ENCODE measurements at places on chromosomes 2 and 18. TPM values are rescaled to one million over a fixed set of nuclear protein-coding genes. Genes with fewer than 3 reads are reported as not detected.
A peak's percentile ranks its signal among the peaks of the same experiment; 100 is the strongest.

DNA sequence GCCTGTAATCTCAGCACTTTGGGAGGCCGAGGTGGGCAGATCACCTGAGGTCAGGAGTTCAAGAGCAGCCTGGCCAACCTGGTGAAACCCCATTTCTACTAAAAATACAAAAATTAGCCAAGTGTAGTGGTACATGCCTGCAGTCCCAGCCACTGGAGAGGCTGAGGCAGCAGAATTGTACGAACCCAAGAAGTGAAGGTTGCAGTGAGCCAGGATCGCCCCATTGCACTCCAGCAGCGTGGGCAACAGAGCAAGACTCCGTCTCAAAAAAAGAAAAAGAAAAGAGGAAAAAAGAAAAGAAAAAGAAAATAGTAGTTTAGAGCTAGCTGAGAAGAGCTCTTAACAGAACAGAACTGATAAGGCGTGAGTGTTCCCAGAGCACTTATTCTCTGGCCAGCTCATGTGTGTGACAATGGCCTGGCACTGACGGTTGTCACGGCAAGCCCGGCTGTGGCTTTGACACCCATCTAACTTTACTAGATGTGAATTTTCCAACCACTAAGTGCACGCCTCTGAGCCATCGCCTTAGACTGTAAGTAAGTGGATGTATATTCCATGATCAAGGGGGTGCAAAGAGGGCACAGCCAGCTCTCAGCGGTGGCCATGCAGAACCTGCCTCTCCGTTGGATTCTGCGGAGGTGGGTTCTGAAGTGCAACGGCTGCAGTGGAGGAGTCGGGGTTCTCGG lies 80.0 kb downstream of the ZNF516 start:
- DNase-seq, result peak; percentile 44

The MLPH gene
- total RNA-seq, result 27.2 TPM

DNA sequence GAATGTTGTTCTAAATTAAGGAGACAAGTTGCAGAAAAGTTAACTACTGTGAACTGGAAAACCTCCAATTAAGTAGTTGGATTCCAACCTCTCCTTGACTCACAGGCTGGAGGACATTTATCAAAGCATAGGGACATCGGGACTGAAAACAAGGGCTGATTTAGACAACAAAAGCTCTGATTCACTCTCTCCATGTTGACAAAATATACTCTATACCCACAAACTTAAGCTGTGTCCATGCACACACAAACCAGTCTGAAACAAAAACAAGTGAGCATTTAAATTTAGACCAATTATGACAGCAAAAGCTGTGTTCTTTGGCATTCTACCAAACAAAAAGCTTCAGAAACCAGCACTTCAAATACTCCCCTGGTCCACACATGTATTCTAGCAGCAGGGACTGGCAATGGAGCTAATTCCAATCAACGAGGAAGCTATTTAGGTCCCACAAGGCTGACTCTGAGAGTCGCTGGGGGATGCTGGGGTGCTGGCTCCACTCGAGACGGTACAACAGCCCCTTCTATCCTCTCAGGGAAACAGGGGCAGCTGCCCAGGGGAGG lies 71.4 kb downstream of the NXPH2 start:
- DNase-seq, result no peak

The TBR1 gene
- total RNA-seq, result not detected

- DNase-seq, result no peak
Measured at GRCh38 chr2:219437690-219438206, 3.1 kb downstream of the SPEG start.

- no peak for DNase-seq
Measured at GRCh38 chr2:34105006-34105767, 506.1 kb upstream of the FAM98A start.

DNA sequence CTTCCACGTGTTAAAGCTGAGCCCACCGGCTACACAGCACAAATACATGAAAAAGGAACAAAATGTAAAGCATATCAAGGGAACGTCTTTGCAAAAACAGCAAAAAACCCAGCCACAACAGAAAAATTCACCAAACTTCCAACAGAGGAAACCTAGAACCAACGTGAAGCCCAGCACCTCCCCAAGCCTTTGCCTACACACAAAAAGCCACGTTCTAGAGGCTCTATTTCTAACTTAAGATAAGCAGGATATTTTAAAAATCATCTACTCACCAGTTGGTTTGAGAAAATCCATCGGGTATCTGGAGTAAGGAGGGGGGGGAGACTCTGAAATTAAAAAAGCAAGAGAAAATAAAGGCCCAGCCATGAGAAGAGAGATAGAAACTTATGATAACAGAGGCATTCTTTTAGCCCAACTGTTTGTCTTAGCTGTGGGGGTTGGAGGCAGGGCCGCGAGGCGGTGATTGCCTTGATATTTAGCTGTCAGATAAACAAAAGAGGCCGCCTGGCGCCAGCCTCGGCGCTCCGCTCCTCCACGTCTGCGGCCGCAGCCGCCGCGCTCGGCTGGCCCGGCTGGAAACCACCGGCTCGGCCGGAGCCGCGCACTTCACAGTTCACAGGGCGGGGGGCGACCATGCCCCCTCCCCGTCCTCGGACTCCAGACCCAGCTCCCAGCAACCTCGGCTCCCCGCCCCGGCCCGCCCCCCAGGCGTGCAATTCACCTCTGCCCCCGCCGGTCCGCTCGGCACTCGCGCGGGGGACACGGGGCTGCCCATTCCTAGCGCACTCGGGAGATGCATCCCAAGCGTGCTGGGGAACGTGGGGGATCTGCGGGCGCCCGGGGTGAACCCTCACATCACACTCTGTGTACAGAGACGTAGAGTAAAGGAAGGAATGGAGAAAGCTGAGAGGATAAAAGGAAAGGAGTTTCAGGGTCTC lies 2.4 kb downstream of the SMAD7 start:
- DNase-seq, result no peak

- peak; percentile 86 for DNase-seq
Measured at GRCh38 chr2:236988690-236989624, 96.7 kb upstream of the COPS8 start.

DNA sequence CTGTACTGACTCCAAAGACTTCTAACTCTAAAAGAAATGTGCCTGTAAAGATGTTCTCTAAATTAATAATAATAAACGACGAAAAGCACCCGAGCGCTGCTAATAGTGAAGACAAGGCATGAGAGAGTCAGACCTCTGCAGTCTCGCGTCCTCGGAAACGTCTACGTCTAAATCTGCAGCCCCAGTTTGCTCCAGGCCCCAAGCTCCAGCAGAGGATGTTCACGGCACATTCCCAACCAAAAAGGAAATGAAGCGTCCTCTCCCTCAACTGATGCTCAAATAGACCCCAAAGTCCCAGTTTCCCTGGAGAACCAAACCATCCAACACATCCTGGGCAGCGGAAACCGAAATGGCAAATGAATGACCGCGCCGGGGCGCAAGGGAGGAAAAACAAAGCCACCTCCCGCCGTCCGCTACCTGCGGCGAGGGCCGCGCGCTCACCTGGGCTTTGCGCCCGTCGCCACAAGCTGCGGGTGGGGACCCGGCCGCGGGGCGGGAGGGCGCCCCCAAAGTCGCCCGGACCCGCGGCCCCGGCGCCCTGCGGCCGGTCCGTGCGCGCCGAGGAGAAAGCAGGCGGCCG lies 47.1 kb upstream of the CCDC150 start:
- DNase-seq, result no peak

DNA sequence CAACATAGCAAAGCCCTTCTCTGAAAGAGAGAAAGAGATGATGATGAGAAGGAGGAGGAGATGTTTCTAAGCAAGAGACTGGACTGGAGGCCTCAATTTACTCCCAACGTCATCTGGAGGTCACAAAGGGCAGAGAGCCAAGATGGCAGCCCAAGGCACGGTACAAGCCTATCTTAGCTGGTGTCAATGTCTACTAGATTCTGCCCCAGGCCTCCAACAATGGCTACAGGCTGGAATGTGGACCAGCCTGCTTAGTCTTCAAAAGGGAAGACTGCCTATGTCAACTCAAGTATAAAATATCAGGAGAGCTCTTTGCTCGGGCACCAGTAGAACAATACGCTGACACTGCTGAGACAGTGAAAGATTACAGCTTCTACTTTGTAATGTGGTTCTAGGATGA lies 6.7 kb upstream of the SLC4A5 start:
- no peak for DNase-seq

GRCh38 chr2:9074930-9075329 lies 71.4 kb upstream of the MBOAT2 start:
- no peak for DNase-seq

DNA sequence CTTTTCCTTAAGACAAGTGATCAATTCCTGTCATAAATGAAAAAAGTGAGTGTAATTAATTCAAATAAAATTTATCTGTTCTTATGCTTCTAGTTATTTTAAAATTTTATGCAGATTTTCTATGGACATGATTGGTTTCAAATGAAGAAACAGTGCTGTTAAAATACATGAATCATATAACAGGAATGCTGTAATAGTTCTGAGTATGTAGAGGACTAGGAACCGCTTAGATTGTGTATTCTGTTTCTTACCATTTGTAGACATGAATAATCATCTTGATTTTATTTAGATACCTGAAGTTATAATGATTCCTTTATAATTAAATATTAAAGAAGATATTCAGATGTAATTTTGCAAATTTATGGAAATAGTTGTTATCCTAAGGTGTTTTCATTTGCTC lies 3.5 kb downstream of the ACTR2 start:
- DNase-seq, result no peak

The FBXO15 gene
- not detected for total RNA-seq

GRCh38 chr18:370751-371608 lies 103.1 kb upstream of the THOC1 start:
- DNase-seq, result no peak

DNA sequence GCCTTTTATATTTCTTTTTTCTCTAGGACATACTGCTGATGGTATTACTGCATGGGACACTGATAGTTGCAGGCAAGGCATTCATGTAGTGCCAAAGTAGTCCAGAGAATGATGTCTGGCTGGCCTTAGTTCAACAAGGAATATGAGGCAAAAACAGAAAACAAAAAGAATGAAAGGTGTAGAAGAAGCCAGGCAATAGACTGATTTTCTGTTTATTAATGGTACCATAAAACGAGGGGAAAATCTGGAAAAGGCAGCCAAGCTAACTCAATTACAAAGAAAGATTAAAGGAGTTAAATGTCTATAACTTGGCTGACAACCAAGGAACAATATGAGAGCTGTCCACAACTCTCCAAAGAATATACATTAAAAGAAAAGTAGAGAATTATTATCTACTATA lies 284.9 kb downstream of the ZEB2 start:
- DNase-seq, result no peak

GRCh38 chr2:157349949-157350515 lies 24.4 kb upstream of the ERMN start:
- DNase-seq, result no peak

GRCh38 chr2:96541398-96542152 lies 5.0 kb downstream of the ARID5A start:
- DNase-seq, result peak; percentile 35

DNA sequence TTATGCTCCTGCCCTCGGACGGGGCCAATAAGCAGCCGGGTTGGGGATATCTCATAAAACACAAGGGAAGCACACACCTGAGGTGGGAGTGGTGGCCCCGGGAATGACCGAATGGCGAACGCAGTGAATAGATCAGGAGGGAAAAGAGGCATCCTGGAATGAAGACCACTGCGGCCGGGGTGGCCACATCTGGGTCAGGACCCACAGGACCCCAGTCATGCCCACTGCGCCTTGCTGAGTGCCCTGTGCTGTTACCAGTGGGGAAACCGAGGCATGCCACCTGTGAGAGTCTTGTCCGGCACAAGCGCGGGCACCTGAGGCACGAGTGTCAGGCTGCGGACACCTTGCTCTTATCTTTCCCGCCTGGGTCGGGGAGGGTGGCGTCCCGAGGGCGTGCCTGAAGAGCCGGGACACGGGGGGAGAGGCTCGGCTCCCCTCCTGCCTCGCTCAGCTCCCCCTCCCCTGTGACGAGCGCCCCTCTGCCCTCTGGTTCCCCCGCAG lies 1.6 kb downstream of the PDCD1 start:
- DNase-seq, result peak; percentile 75

DNA sequence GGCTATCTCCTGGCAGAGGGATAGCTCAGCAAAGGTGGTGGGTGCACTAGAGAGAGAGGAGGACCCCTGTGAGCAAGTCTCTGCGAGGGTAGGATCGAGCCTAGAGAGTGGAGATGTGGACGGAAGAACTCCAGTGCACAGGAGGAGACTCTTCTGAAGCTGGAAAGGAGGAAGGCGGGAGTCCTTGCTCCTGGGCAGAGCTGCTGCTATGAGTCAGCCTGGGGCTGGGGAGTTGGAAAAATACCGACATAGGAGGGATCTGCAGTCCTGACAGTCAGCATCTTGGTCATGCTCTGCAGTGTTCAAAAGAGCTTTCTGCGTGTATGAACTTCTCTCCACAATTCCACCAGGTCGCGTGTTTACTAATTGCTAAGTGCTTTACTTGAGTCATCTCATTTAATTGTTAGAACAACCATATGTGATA lies 233.8 kb downstream of the LDLRAD4 start:
- DNase-seq, result no peak

The CFAP65 gene
- not detected for total RNA-seq

The SERPINB4 gene
- total RNA-seq, result 0.44 TPM

The POTEE gene
- not detected for total RNA-seq

DNA sequence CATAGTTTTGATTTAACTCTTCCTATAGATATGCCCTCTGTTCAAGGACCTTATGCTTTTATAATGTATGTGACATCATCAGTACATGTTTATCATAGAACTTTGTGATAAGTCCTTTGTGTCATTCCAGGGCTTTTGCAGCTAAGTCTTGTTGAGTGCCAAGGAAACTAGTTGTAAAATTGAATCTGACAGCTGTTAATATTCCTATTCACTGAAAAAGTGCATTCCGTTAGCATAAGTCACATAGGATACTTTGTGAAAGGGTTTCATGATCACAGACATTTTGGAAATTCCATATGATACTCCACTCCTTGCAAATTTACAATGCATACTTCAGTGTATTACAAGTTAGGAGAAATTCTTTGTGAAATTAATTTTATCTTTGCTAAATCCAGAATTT lies 503.4 kb downstream of the CCDC85A start:
- DNase-seq, result no peak

GRCh38 chr2:50535256-50535655 lies 496.7 kb downstream of the NRXN1 start:
- no peak for DNase-seq

The CYS1 gene
- total RNA-seq, result 1.8 TPM

- no peak for DNase-seq
Measured at GRCh38 chr18:42182728-42183700, 228.0 kb downstream of the PIK3C3 start.

DNA sequence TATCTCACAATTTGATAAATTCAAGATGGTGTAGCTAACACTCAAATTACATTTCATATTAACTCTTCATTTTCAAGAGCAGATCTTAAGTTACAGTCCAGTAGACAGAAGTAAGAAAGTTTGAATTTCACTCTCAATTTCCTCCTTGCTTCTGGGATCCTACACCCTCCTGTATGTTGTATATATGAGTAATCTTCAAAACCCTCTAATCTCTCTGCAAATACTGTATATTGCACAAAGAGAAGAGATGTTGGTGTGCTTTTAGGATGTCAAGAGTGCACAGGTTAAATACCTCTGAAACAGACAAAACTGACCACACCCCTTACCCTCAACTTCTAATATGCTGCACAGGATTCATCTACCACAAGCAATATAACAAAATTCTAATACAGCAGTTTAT lies 6.7 kb downstream of the CHST9 start:
- DNase-seq, result no peak

Measured in suprapubic skin (tissue), 4 donors.